ENCODE measurements at places on chromosomes 13 and 19.

DNA sequence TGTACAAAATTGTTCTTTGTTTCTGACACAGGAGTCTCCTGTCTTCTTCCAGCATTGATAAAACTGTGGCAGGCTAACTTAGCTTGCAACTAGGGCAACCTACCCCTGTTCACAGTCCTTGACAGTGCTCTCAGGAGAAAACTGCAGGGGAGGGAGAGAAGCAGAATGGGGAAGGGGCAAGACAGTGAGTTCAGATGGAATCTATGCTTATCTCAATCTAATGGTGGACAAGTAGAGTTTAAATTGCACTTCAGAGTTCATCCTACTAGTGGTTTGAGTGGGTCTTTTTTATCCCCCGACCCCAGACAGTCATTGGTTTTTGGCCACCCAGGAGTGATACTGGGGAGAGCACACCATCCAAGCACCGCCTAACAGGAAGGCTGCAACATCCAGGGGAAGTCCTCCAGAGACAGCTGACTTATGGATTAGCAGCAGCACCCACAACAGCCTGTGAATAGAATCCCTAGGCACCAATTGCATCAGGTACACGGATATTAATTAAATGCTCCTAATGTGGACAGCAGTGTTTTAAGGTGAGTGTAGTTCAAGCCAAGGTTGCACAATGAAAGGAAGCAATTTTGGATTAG lies 236.6 kb downstream of the NHLRC3 start:
- DNase-seq, result no peak

GRCh38 chr19:52603558-52604207 lies 33.6 kb downstream of the ZNF701 start:
- no peak for DNase-seq

GRCh38 chr19:44635581-44636438 lies 7.9 kb upstream of the PVR start:
- DNase-seq, result no peak

GRCh38 chr13:19605161-19605955 lies 28.1 kb upstream of the MPHOSPH8 start:
- DNase-seq, result no peak

- no peak for DNase-seq
These were observed 10.1 kb downstream of the LGALS7B start for GRCh38 chr19:38799104-38799503.

GRCh38 chr19:58560007-58560887 lies 1.8 kb upstream of the UBE2M start:
- no peak for DNase-seq

DNA sequence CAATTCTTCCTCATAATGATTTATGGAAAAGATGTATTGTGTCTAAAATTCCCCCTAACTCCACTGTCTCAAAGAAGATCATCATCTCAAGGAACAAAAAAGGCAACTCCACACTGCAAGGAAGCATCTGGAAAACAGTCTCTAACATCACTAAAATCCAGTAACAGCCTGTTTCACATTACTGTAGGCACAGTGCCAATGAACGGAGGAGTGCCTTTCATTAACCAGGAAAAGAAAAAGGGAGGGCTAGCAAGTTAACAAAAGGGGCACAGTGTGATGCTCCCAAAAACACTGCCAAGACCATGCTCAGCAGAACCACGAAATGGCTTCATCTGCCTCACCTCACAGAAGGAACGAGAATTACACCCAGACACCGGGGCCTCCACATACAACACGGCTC lies 8.5 kb downstream of the TMTC4 start:
- DNase-seq, result no peak

DNA sequence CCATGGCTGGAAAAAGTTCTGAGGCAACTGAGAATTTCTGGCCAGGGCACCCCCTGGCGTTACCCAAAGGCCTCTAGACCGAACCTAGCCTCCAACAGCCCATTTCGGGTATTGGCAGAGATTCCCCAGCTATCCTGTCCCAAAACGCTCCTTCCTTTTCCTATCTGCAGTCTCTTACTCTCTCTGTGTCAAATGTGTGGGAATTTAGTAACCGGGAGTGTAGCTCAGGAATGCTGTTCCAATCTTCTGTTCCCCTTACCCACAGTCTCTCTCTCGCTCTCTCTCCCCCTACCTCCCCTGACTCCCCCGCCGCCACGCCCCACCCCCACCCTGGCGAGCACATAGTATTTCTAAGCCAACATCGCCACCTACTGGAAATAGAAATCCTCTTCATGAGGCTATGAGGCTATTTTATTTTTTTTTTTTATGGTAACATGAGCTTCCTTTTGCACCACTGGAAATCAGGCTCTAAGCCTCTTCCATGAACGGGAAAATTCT lies 27.0 kb downstream of the OXGR1 start:
- peak; percentile 9 for DNase-seq

GRCh38 chr13:111852725-111853518 lies 214.0 kb upstream of the SOX1 start:
- no peak for DNase-seq

DNA sequence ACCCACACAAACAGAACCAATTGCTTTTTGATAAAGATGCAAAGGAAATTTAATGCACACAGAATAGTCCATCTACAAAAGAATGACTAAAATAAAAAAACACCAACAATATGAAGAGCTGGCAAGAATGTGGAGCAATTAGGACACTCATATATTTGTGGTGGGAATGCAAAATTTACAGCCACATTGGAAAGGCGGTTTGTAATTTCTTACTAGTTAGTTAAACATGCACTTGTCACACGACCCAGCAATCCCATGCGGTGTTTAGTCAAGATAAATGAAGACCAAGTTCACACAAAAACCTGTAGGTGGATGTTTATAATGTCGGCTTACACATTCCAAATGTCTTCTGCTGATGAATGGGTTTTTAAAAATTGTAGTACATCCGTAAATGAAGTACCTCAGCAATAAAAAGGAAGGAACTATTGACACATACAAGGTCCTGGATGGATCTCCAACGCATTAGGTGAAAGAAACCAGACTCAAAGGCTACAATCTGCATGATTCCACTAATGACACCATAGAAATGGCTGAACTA lies 5.2 kb downstream of the GRTP1 start:
- DNase-seq, result no peak

DNA sequence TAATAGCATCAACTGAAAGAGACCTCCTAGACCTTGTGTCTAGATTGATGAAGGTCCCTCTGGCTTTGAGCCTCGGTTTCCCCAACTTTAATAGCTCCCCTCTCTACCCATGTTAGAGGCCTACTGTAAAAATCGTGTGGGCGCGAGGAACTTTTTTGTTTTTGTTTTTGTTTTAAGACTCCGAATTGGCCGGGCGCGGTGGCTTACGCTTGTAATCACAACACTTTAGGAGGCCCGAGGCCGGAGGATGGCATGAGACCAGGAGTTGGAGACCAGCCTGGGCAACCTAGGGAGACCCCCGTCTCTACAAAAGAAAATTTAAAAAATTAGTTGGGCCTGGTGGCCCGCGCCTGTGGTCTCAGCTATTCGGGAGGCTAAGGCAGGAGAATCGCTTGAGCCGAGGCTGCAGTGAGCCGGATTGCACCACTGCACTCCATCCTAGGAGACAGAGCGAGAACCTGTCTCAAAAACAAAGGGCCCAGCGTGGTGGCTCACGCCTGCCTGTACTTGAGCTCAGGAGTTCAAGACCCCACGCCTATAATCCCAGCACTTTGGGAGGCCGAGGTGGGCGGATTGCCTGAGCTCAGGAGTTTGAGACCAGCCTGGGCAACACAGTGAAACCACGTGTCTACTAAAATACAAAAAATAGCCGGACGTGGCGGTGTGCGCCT lies 858 bp upstream of the PPP6R1 start:
- DNase-seq, result no peak

DNA sequence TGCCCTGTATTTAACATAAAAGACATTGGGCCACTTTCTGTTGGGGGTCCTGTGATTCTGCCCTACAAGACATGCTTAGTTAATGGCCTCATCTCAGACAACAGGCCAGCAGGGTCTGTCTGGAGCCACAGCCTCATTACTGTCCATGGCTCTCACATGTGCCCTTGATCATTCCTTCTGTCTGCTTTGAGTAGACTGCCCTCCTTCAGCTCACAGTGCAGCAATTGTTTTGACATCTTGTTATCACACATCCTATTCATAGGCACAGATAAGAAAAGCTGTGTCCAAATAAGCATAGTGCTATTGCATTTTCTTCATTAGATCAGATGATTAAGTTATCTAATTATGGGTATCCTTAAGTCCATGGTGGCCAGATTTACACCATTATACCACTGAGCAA lies 127.9 kb downstream of the KCTD12 start:
- DNase-seq, result no peak

- DNase-seq, result no peak
These were observed 19.2 kb downstream of the ITM2B start for GRCh38 chr13:48252176-48252575.

DNA sequence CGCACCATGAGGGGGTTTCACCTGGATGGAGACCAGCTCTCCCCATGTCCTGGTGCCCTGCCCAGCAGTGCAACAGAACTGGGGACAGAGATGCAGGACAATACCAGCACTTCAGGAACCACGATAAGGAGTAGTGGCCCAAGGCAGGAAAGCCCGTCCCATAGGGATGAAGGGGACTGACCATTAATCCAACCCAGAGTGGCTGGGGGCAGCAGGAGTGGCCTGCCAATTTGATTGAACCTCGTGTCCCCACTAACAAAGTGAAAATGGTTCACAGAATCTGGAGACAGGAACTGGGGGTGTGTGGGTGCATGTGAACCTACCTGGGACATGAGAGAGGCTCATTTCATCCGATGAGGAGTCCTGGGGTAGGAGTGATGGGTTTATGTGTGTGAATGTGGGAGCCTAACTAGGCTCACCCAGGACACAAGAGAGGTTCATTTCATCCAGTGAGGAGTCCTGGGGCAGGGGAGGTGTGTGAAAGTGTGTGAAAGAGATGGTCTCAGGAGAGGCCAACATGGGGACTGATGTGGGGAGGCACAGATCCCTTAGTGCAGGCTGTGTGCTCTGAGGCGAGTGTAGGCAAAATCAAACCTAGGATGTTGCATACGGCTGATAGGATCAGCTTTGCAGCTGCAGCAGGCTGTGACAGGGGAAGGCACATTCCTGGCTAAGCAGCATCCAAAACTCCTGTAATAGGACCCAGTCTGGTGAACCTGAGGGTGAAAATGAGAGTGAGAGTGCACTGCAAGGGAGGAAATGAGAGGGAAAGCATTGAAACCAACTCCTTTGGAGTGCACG lies 98.2 kb downstream of the ZNF429 start:
- peak; percentile 31 for DNase-seq

GRCh38 chr13:20801707-20802106 lies 27.9 kb upstream of the EEF1AKMT1 start:
- peak; percentile 71 for DNase-seq

DNA sequence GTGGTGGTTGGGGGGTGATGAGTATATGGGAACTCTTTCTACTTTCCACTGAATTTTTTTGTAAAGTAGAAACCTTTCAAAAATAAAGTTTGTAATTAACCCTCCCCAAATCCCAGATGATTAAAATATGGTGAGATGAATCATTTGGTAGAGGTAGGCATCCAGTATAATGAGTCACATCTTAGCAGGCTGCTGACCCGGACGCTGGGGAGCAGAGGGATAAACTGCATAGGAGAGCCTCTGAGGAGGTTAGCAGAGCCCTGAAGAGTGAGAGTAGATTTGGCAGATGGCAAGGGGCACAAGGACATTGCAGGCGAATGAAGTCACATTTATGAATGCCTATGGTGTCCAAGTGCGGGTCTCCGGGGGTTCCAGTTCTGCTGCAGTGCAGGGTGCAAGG lies 293.8 kb downstream of the FGF9 start:
- DNase-seq, result no peak

- DNase-seq, result no peak
These were observed 4.9 kb downstream of the REX1BD start for GRCh38 chr19:18593367-18594095.

DNA sequence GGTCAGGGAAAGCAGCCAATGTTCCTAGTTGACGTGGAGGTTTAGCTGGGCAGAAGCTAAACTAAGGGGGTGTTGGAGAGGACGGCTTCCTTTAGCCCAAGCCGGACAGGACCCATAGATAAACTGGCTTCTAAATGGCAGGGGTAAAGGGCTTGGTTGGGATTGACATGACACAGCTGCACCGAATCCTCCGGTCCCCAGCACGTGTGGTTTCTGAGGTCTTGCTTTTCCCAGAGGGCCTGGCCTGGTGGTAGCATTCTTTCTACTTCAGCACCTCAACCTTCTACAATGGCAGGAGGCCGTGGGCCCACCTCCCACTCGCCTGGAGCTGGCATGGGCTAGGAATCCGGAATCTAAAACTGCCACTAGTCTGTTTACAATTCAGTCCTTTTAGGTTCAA lies 163.0 kb downstream of the FGF9 start:
- no peak for DNase-seq

DNA sequence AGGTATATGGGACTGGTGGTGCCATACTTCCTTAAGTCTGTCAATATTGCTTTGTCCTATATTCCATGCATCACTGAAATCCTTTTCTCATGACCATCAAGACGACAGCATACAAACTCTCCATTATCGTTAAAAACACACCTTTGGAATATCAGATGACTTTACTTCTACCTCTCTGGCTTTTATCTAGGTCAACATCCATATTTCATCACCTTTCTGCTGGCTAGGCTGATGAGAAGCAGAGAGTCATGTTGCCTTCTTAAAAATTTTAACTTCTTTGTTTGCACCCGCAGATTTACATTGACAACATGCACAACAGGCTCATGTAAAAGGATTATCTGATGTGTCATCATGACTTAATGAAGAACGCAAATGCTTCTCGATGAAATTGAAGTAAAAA lies 771.4 kb downstream of the OLFM4 start:
- DNase-seq, result no peak

DNA sequence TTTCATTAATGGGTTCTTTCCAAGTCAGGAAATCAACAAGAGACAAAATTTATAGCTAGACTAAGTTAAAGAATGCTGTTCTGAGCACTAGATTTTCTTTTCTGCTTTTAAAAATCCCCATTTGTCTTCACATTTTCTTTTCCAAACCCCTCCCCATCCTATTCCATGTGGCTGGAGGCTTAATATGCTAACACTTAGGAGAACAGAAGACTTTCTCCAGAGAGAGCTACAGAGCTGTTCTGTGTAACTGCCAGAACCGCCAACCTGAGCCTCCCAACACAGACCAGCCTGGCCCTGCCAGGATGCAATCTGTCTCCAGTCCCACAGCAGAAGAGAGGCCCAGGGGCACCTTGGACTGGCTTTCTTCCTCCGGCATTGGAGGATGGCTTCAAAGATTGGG lies 264.1 kb downstream of the NDFIP2 start:
- DNase-seq, result no peak

DNA sequence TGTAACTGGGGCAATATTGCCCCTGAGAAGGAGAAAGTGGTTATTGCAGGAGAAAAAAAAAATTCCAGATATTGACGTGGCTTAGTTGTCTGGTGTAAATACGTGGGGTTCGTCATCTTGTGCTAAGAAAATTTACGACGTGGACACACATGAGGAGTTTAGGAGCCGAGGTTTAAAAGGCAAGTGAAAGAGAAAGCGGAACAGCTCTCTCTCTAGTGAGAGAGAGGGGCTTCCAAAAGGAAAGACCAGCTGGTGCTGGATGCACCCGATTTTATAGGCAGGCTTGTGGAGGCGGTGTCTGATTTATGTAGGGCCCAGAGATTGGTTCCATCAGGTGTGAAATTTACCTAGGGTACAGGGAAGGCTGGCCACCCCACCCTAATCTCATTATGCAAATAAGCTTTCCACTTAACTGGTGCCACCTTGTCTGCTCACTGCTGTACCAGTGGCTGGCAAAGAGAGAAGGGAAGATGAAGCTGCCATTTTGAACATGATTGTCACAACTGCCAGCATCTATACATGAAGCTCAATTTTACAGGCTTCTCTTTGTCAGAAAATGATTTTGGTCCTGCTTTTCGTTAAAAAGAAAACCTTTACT lies 845.1 kb downstream of the DACH1 start:
- no peak for DNase-seq
